Activated T-cell treated with anti-CD3 and anti-CD28 coated beads for 48 hours (primary cell): ENCODE measurements at places on chromosomes 2 and 18.

DNA sequence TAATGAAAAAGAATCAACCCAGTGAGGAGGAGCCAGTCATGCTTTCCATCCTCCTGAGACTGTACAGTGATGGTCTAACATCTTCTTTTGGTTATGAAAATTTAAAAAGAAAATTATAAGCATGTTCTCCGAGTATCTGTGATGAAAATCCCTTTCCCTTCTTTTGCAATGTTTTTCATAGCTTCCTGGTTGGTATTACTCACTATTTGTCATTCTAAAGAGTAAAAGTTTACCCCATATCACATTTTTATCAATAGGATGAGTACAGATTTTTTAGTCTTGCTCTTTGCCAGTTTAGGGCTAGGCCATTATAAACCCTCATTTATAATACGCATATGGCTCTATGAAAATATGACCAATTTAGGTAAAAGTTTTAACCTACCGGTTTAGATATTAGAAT is 564.1 kb downstream of the SUCLG1 start:
- no peak for DNase-seq

DNA sequence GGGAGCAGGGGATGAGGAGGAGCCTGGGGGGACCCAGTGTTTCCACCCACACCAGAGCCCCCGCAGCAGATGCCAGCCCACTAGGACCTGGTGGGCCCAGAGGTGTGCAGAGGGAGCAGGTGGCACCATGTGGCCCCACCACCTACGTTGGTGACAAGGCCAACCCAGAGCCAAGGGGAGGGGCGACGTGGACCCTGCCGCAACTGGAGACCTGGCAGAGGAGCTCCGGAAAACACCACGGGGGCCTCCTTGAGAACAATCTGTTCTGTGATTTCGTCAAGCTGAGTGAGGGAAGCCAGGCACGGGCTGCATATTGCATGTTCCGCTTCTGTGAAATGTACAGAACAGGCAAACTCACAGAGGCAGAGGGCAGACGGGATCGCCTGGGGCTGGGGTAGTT is 49.1 kb upstream of the GPC1 start:
- DNase-seq = no peak

DNA sequence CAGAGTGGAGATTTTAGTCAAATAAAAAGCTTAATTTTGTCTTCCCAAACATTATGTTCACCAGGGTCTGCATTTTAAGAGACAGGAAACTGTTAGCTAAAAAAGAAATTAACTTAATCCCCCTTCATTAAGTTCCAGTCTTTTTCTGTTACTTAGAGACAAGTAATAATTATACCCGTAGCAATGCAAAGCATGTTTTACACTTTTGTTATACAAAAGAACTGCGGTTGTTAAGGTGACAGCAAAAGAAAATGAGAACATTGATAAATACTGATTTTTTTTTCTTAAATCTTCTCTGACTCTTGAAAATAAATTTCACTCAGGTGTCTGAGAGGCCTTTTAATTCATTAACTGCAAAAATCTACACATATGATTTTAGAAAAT is 101.4 kb downstream of the MEIS1 start:
- DNase-seq = no peak

DNA sequence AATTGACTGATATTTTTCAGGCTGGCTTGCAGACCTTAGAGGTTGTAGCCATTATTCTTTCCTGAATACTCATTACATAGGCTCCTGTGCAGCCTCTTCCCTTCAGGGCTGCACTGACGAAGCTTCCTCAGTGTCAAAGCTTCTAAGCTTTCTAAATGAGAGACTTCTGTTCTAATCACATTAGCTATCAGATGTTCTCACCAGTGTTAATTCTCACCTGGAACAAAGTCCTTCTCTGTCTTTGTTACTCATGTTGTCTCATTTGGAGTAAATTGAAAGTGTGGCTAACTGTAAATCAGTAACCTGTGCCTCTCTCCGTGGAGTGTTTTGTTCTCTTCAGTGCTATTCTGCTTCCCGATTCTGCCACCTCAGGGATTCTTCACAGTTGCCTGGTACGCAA is 76.9 kb downstream of the MC4R start:
- no peak for DNase-seq

- no peak for DNase-seq
Measured at GRCh38 chr18:12552879-12553242, 105.0 kb downstream of the SPIRE1 start.

DNA sequence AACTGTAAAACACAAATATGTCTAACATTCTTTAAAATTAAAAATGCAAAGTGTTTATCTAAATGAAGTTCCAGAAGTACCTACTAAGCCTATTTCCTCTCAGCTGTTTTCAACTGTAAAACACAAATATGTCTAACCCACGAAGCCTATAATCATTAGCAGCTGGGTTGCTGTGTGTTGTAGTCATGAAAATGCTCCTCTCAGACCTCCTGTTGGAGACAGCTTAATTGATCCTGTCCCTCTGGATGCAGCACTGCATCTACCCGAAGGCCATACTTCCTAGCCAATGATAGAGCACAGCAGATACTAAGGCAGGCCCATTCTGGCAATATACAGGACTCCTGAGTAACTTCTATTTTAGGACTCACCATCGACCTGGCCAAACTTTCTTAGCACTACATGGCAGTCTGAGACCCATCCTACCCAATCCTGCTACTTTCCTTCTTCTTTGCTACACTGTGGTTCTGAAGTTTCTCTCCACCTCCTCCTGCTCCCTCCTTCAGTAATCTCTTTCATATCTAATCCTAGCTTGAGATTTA is 92.5 kb upstream of the RBBP8 start:
- no peak for DNase-seq

DNA sequence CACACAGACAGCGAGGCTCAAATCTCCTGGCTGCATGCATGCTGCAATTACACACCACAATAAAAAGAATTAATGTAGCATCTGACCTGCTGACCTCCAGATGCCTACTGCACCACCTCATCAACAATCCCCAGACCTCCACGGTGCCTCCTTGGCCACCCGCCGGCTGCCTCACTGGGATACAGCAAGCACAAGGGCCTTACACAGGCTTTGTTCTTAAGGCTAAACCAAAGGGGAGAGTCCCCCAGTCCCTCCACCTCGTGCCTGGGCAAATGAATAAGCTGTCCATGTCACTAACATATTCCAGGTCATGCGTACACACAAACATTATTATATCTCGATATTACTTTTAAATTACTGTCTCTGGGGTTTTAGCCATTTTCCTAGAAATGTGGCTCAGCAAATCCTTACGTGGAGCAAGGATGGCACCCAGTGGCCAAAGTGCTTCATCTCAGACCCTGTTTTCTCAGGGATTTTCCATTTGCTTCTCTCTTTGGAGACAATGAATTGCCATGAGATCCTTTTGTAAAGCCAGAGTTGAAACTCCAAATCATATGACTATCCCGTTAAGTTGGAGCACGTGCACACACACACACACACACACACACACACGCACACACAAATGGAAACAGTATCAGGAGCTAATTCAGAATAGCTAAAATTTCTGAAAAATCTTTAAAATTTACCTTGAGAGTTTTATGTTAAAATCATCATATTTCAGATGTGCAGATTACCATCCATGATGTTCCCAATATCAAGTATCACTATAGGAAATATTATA is 313.8 kb downstream of the PDE11A start:
- DNase-seq = no peak

DNA sequence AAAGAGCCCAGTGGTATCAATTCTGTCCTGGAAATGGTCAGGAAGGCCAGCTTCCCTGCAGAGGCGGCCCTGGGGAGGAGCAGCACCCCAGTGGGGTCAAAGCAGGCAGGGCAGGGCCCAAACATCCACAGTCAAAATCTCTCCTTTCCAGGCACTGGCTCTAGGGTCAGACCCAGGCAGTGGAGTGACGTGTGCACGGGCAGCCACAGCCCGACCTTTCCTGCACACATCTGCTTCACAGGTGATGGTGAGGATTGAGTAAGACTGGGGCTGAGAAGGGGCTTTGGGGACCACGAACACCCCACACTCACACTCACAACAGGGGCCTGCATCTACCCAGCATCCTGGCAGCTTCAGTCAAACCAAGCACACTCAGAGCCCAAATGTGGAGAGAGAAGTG is 97.8 kb upstream of the GLI2 start:
- DNase-seq = no peak

DNA sequence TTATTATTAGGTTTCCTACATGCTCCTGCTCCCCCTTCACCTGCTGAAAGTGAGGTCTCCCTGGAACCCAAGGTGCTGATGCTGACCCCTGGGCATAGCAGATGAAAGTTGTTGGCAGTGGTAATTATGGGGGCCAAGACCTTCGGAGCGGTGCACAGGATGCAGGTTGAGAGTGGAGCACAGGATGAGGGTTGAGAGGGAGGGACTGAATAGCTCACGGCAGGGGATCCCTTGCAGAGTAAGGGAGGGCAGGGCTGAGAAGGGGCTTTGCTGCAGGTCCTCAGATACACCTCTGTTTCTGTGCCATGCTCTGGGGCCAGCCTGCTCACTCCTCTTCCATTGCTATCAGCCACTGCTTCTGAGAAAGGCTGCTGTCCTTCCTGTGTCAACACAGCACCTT is 163.3 kb downstream of the FHOD3 start:
- no peak for DNase-seq

DNA sequence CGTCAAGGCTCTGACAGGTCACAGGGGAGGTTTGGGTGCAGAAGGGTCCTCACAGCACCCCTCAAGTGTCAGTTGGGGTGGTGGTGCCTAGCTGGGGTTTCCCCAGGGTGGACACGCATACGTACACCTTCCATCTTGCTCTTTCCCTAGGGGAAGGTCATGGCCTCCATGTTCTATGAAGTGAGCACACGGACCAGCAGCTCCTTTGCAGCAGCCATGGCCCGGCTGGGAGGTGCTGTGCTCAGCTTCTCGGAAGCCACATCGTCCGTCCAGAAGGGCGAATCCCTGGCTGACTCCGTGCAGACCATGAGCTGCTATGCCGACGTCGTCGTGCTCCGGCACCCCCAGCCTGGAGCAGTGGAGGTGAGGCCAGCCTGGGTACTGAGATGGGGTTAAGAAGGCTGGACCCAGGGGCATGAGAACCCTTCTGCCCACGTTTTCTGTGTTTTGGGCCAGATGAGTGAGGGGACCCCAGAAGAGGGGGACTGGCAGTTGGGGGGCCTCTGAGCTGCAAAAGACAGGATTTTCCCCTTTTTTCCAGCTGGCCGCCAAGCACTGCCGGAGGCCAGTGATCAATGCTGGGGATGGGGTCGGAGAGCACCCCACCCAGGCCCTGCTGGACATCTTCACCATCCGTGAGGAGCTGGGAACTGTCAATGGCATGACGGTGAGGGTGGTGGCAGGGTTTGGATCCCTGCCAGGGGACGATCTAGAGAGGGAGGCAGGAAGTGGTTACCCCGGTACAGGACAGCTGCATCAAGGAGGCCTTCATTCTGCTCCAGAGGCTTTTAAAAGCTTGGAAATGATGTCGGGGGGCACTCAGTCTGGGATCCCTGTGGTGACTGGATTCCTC is 20.9 kb downstream of the SLC30A3 start:
- no peak for DNase-seq

DNA sequence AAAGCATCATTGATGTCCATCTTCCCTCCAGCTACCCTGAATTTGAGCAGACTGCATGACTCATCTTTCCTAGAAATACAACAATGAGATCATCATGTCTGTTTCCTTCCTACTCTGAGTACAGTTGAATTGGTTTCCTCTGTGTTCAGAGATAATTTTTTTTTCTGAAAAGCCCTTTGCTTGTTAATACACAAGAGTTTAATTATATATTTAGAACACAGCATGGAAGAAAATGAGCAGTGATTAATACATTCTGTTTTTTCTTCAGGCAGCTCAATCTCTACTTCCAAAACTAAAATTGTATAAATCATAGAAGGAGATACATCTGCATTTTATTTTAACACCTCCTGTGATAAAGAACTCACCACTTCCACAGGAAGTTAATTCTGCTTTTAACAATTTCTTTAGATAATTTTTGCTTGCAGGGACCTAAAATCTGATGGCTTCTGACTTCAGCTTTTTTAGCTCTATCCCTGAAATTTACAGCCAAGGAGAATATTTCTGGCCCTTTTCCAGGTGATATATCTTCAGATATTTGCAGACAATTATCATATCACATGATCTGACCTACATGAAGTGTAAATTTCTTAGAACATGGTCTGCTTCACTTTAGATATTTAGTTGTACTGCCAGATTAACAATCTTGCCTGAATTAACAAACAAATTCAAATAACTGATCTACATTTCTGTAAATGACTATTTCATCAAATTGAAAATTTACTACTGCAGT is 249.0 kb downstream of the TRIB2 start:
- no peak for DNase-seq

DNA sequence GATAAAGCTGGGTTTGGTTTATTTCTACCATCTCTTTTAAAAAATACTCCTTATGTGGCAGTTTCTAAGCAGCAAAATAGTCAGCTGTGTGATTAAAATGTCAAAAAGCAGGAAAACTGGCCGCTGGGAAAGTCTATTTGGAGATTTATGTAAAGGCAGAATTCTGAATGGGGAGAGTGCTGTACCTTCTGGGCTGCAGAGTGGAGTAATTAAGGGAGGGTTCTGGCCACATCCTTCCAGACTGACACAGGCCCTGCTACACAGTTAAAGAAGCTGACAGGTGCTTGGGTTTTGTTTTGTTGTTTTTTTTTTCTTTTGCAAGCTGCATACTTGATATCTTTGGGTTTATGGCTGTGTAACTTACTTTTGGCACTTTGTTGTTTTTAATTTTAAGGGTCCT is 157.2 kb downstream of the WDSUB1 start:
- DNase-seq = no peak

GRCh38 chr18:4119127-4119648 is 335.9 kb downstream of the DLGAP1 start:
- DNase-seq = no peak

DNA sequence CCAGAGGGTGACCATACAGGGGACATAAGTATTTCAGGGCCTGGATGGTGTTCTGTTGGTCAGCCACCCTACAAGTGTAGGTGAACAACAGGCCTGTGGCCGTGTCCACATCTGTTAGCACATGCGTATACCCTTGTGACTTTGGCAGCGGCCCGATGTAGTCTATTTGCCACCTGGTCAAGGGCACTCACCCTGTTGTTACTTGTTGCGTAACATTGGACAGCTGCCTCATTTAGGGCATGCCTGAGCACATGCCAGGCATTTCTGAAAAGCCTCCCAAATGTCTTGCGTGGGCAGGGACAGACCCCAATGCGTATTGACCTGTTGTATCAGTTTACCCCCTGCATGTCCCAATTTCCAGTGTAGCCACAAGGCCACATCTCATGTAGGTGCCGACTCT is 235.0 kb downstream of the MBD5 start:
- DNase-seq = no peak

DNA sequence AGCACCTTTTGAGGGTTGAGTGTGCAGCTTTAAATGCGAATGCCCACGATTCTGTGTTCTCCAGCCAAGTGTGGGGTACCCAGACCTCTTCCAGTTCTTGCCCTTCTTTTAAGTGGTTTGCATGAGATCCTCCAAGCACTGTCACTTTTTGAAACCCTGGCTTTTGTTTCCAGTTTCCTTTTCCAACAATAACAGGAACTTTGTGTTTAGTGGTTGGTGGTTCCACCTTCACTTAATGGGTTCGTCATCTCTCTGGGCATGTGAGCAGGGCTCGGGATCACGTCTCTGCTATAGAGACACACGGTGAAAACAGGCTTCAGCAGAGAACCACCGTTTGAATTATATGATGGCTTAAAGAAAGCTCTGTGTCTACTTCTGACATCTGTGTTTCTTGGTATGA is 197.6 kb downstream of the LDLRAD4 start:
- DNase-seq = no peak

- no peak for DNase-seq
Measured at GRCh38 chr18:61637319-61637718, 255.5 kb downstream of the RNF152 start.

GRCh38 chr2:48048476-48049171 is 142.3 kb upstream of the FBXO11 start:
- no peak for DNase-seq
